SIG-M5 (cell line): ENCODE measurements at places on chromosomes 5 and 9.

DNA sequence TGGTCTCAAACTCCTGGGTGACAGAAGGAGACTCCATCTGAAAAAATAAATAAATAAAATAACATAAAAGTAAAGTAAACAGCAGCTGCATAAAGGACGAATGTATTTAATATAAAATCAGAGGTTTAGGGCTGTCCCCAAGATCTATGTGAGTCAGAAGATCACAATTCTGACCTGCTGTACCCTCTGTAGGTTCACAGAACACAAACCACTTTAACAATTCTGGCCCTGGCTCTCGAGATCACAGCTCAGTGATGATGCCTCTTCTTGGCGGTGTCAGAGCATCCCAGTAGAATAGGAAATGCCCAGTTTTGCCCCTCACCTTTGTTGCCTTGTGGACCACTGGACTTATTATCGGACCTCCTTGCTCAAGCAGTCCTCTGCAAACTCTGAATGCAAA is 380.9 kb downstream of the TLE1 start:
- DNase-seq = no peak

- no peak for DNase-seq
These were observed 39.1 kb downstream of the NIPBL start for GRCh38 chr5:36915653-36916052.

GRCh38 chr9:134639994-134640393 is 1.6 kb upstream of the COL5A1 start:
- DNase-seq = no peak

- DNase-seq = no peak
These were observed 91.4 kb downstream of the VCAN start for GRCh38 chr5:83562791-83563557.

DNA sequence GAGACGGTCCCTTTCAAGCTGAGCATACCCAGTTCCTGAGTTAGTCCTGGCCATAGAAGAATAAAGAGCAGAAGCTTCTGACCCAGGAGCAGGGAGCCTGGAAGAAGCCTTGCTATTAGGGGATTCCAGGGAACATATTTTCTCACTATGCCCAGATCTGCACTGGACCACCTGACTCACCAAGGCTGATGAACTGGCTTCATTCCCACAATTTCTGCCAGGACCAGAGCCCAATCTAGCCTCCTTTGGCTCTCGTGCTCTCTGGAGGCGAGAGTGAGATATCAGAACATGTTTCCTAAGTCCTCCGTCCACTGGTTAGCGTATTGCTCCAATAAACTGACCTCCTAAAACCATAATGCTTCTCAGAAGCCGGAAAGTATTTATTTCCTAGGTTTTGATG is 9.9 kb downstream of the GABBR2 start:
- no peak for DNase-seq

GRCh38 chr5:68195137-68195536 is 20.4 kb upstream of the PIK3R1 start:
- DNase-seq = no peak

GRCh38 chr9:98538203-98538602 is 170.5 kb downstream of the GABBR2 start:
- DNase-seq = no peak

DNA sequence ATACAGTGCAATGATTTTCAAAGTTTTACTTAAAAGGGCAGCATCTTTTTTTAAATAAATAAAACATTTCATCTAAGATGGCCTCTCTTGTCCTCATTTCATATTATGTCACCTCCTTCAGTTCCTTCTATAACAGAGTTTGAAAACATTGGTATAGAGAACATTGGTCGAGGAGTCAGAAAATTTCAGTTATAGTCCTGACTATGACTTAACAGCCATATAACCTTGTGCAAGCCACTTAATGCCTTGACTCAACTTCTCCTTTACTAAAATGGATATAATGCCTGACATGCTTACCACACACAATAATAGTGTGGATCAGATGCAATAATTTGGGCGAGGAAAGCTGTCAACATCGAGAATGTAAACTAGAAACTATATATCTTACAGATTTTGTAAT is 22.6 kb downstream of the SSBP2 start:
- DNase-seq = no peak

DNA sequence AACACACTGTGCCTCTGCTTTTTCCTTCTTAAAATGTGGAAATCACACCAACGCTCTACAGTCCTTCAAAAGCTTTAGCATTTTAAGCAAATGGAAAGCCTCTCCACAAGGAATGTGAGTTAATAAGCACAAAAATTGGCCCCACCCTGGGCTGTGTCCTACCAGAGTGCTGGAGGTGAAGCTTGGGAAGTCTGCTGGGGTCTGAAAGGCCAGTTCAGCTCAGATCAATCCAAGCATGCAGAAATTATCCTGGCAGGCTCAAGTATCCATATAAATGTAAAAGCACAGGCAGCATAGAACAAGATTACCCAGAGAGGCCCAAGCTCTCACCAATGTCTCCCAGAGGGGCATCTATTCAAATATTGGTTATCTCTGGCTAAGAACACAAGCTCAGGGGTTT is 98.5 kb downstream of the ESM1 start:
- DNase-seq = no peak

- no peak for DNase-seq
These were observed 61.4 kb upstream of the GLRX start for GRCh38 chr5:95884017-95884325.

GRCh38 chr5:168135897-168136296 is 155.5 kb upstream of the WWC1 start:
- no peak for DNase-seq

GRCh38 chr5:172903790-172904189 is 55.4 kb upstream of the RPL26L1 start:
- no peak for DNase-seq
